ENCODE measurements at places on chromosomes 4 and X.
A peak's percentile ranks its signal among the peaks of the same experiment; 100 is the strongest.

DNA sequence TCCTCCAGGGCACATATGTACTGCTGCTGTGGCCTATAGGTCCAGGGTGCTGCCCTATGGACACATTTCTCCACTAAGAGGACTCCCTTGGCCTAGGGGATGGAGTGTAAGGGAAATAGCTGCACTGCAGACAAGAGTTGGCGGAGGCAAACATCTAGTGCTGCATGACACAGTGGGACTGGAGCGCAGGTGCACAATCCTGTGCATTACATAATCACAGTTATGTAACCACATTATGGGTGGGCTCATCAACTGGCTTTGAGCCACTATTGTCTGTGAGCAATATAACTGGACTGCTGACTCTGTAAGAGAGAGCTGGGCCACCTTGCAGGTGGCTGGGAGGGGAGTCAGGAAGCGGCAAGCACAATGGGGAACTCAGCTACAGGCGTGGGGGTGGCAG lies 3.2 kb upstream of the TIGD2 start:
- DNase-seq, result no peak

DNA sequence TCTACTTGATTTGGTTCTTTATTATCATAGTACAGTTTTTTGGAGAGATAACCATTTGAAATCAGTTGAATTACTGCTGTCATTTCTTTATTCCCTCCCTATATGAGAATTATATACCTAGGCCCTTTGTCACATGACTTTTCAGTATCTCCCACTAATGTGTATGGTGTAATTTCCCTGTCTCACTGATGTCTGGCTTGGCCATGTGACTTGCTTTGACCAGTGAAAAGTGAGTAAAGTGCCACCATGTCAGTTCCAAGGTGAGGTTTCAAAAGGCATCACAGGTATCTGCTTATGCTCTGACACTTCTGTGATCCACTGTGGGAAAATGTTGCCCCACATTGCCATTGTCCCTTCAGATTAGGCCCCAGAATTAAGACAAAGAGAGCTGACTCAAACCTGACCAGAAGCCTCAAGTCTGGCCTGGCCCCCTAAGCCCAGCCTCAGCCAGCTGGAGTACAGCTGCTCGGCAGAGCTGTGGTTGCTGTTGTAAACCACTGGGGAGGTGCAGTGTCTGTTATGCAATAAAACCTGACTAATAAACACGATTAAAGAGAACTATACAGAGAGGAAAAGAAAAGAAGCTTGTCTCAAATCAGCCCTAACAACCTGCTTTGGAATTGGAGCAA lies 27.5 kb downstream of the SETD7 start:
- peak; percentile 45 for DNase-seq

GRCh38 chrX:95076449-95076848 lies 1402.4 kb downstream of the FAM133A start:
- peak; percentile 57 for DNase-seq

DNA sequence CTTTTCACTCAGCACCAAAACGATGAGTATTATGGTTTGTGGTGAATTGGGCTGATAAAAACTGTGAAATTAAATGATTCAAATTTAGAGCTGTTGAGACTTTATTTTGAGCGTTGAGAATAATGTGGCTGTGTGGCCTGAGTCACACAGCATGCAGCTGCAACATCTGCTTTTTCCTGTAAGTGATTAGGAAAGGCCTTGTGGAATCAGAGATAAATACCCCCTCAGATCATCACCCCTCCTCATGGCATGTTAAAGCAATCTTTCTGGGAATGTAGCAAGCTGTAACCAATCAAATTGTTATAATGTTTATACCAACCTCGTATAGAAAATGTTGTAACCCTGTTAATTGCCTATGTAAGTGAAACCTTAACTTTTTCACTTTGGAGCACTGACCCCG lies 90.0 kb upstream of the GRPR start:
- DNase-seq, result peak; percentile 5

- no peak for DNase-seq
These were observed 162.0 kb upstream of the GATB start for GRCh38 chr4:151922811-151923210.

DNA sequence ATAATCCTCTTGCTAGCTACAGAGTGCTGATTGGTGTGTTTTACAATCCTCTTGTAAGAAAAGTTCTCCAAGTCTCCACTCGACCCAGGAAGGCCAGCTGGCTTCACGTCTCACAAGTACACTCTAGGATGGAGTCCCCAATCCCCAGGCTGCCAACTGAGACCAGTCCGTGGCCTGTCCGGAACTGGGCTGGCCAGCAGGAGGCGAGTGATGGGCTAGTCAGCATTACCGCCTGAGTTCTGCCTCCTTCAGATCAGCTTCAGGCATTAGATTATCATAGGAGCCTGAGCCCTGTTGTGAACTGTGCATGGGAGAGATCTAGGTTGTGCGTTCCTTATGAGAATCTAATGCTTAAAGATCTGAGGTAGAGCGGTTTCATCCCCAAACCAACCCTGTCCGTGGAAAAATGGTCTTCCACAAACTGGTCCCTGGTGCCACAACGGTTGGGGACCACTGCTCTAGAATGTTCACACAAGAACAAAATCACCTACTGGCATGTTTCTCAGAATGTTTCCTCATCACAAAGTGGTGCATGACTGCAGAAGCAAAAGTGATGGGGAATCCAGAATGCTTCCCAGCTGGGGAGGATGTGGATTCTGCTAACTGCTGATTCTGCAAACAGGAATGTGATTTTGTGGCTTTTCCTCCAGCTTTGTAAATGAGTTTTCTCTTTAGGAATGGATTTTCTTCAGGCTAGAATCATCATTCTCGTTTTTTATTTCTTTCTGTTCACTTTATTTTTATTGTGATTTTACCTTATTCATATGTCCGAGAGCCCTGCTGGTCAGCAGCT lies 40.9 kb downstream of the SEPTIN11 start:
- no peak for DNase-seq

GRCh38 chrX:66110112-66110511 lies 53.9 kb upstream of the HEPH start:
- peak; percentile 45 for DNase-seq

GRCh38 chrX:103344606-103345005 lies 11.7 kb upstream of the TCEAL9 start:
- no peak for DNase-seq

DNA sequence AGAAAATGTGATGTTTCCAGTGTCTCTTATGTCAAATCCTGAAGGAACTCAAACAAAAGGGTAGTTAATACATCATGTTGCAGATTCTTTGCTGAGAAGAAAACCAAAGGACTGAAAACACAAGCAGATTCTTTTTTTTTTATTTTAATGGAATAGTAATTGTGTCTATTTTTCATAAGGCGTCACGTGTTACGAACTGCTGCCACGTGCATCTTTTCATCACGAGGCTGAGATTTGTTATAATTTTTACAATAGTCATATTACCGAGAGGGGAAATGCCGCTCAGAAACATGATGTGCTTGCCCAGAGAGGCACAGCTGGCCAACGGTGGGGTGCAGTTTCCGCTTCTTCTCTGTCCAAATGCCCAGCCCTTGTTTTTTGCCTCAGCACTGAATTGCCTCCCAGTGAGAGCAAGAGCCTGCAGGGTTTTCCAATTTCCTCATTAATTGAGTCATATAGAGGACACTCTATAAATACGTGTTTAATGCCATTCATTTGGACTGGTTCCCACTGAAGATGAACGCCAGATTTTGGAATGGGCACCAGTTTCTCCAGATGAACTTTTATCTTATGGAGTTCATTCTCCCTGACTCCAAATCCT lies 225.3 kb downstream of the STK32B start:
- no peak for DNase-seq

DNA sequence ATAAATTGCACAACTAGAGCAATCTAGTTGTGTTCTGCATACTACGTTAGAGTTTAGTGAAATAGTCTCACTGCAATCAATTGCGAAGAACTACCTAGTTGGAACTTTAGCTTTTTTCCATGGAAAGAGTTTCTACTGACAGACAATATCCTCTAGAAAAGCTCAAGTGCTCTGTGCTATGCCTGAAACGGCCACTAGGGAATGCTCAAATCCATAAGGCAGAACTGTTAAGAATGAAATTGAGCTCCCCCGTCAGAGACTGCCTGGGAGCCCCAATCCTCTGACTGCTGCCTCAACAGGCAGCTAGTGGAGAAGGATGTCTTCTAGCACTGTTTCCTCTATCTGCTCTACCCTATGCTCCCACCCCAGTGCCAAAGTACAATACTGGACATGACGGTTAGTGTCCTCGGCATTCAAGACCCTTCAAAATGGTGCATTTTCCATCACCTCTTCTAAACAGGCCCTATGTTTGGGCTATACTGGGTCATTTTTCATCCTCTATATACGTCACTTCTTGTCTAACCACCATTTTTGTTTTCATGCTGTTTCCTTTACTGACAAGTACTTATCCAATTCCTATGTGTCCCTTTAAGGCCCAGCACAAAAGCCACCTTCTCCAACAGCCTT lies 35.3 kb downstream of the FRMD7 start:
- peak; percentile 50 for DNase-seq

DNA sequence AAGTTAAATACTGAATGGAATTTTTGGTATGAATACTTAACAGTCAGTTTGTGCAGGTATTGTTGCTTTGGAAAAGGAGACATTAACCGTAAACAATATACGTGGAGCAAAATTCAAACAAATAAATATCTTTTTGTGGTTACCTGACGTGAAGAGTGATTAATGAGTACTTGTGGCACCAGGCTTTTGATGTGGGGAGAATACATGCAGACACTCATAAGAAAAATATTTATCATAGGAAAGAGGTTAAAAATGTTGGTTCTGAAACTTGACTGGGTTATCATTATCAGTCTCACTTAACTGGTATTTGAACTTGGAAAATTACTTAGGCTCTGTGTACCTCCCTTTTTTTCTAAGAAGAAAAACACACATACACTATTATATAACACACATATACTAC lies 136.4 kb upstream of the NDST4 start:
- DNase-seq, result no peak

DNA sequence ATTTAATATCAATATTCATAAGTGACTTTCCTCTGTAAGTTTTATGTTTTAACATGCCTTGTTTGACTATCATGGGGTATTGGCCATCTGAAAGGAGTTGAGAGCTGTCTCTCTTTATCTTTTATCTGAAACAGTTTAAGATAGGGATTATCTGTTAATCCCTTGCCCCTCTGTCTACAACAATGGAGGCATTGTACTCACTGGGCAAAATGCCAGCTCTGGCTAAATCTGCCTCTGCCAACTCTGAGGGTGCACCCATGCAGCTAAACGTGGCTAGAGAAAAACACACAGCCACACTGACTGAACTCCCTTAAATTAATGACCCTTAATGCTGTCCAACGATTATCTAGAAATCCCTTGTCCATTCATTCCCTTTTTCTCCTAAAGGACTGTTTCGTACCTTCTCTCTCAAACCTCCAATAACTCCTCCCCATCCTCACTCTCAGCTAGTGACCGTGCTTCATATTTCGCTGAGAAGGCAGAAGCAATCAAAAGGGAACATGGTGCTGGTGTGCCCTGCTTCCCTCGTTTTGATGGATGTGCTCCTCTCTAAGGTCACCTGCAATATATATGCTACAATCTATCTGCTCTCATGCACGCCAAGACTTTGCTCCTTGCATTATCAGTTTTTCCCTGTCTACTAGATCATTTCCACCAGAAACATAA lies 10.3 kb downstream of the PHKA2 start:
- no peak for DNase-seq

DNA sequence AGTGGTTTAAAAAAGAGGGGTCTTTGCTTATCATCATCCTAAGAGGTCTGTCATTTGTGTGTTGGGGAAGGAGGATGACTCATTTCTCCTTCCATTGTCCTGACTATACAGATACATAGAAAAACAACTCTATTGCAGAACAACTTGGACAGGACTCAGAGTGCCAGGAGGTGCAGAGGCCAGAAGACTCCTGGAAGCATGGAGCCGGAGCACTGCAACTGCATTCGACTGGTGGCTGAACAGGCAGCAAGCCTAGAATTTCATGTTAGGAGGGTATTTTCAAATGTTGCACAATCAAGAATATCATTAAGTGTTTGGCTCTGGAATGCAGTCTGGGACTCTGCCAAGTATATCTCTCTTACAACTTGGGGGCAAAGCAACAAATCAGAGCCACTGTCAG lies 35.0 kb upstream of the MAML3 start:
- DNase-seq, result no peak

DNA sequence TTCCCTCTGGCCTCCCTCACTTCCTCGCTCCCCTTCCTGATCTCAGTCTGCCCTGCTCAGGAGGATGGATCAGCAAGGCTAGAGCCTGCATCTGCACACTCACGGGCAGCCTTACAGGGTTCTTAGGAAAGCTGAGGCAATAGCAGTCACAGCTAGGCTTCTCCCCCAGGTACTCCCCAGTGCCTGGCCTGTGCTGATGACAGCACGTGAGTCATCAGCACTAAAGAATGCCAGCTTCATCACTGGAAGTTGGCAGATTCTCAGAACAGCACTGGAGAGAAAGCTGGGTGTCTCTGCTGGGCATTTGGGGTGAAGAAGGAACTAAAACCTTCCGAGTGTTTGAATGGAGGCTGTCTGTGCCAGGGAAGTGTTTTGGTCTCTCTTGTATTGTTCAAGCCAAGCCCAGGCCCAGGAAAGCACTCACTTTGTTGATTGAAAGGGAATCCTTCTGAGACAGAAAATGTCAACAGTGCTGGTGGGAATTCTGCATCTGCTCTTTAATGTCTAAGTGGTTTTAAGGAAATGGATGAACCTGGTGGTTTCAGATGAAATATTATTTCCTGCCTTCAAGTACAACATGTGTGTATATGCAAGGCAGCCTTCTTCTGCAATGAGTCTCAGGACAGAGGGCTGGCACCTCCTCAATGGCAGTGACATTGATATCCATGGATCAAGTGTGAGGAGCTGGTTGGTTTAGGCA lies 73.0 kb upstream of the SCOC start:
- no peak for DNase-seq

- DNase-seq, result peak; percentile 61
These were observed 84.2 kb downstream of the NFKB1 start for GRCh38 chr4:102585329-102585728.

DNA sequence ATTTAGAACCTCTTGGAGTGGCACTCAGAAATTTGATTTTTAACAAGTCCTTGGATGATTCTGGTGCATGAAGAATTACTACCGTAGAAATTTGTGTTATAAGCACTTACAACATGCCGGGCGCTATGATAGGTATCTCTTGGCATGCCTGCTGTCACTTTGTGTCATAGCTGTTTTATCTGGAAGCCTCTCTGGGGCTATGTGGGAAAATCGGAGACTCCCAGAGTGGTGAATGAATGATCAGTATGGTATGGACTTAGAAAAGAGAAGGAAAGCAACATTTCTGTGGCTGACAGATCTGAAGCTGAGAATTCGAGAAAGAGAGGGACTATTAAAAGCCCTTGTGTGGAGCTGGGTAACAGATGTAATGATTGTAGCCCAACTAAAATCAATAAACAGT lies 177.4 kb upstream of the MAMLD1 start:
- no peak for DNase-seq

DNA sequence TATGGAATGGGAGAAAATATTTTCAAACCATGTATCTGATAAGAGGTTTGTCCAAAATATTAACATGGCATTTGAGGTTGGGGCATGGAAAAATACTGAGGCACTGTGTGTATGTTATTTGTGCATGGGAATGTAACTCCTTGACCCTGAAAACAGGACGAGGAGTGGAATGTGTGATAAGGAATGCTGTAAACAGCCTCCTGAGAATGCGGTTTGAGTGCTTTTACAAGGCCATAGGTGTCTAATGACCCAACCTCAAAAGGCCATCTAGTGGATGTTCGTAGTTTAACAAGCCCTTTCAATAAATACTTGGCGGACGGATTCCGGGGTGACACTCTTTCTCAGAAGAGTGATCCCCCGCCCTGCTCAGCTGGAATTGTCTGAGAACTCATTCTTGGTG lies 162.9 kb upstream of the USP9X start:
- peak; percentile 11 for DNase-seq

Measured in activated CD4-positive, alpha-beta T cell treated with anti-CD3 and anti-CD28 coated beads, Interleukin-2, Interleukin-6, amounts not matched to agents 100 ng/mL and 50 ng/mL, durations not matched to agents 16 hours and 8 hours (primary cell).